ENCODE measurements at places on chromosomes 11 and 22.
A peak's percentile ranks its signal among the peaks of the same experiment; 100 is the strongest.

- DNase-seq, result no peak
Measured at GRCh38 chr22:42060489-42060888, 10.1 kb downstream of the NAGA start.

DNA sequence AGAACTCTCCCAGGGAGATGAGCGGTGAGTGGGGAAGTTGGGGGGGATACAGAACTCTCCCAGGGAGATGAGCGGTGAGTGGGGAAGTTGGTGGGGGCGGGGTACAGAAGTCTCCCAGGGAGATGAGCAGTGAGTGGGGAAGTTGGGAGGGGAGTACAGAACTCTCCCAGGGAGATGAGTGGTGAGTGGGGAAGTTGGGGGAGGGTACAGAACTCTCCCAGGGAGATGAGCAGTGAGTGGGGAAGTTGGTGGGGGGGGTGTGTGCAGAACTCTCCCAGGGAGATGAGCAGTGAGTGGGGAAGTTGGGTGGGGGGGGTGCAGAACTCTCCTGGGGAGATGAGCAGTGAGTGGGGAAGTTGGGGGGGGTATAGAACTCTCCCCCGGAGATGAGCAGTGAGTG, 186.5 kb downstream of the SHANK2 start:
- DNase-seq, result no peak

DNA sequence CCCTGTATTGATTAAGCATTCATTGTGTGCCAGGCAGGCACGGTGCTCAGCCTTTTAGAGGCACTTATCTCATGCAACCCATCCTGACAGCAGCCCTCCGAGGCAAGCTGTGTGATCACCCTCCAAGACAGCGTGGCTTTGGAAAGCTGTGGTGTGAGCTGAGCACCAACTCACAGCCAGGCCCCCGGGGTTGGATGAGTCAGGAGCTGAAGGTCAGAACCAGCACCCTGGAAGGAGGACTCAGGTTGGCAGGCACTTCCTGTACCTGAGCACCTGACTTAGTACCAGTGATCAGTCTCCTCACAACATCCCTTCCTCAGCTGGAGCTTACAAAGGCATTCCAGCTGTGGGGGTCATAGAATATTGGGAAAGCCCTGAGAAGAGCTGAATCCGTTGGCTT, 9.0 kb downstream of the PATZ1 start:
- DNase-seq, result no peak

DNA sequence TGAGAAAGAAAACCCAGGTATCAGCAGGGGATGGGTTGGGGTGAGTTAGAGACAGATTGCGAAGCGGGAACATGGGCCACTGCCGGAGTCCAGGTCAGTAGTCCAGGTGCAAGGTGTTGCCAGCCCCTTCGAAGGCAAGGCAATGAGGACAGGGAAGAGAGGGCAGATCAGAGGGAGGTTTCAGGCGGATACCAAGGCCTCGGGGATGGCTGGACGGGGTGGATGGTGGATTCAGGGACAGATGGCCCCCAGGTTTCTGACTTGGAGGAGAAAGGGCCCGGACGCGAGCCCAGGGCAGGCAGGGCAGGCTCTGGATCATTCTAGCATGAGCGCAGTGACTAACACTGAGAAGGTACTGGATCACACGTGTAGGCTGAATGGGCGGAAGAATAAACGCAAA, 25.4 kb upstream of the IGSF9B start:
- DNase-seq, result no peak

GRCh38 chr11:1747753-1748635, 2.4 kb downstream of the IFITM10 start:
- DNase-seq, result no peak

DNA sequence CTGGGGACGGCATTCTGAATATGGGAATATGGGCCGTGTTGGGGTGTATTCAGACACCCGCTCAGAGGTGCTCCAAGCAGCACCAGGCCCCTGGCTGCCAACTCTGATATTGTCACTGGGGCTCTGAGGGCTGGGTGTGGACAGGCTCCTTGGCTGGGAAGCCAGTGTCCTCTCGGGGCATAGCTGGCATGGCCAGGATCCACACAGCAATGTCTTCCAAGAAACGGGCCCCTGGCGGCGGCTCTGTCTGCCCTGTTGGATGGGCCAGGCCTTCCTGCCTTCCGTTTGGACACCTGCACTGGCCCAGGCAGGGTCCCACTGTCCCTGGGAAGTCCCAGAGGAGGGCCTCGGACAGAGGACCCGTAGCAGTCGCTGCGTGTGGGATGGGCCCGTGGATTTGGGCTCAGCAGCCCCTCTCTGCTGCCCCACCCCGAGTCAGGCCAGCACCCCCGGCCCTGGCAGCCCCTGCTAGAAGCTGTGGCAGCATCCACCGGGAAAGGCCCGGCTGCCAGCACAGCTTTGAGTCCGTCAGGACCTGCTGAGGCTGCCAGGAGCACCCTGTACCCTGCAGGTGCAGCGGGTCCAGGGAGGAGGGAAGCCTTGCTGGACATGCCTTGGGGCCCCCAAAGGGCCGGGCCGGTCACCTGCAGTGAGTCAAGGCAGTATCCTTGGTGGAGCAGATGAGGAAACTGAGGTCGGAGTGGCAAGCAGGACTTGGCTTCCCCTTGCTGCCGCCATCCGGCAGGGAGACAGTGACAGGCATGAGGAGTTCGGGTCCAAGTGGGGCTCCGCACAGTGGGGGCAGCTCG, 4.1 kb downstream of the PANX2 start:
- DNase-seq, result no peak

DNA sequence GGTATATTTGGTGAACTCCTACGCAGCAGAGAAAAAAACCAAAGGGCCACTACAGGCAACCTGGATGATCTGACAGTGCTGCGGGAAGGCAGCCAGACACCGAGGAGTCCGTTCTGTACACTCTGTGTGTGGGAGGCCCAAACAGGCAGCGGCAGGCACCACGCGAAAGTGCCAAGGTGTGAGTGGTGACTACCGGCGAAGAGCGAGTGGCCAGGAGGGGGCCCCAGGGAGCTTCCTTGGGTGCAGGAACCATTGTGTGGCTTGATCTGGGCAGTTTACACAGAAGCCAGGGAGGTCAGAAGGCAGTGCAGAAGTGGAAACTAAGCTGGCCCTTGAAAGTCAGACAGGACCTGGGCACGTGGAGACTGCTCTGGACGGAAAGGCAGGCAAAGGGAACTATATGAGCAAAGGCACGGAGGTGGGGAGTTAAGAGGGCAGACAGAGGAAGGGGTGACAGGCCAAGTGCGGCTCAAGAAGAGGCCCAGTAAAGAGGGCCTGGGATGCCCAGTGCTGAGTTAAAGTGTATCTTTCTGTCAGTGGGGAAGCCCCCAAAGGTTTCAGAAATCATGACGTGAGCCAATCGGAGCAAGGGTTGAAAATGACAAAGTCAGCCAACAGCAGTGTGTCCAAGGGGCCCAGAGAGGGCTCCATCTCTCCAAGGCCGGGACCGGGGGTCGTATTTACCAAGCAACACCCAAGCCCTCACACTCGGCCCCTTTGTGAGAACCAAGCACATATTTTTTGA, 10.6 kb downstream of the TMEM184B start:
- no peak for DNase-seq

DNA sequence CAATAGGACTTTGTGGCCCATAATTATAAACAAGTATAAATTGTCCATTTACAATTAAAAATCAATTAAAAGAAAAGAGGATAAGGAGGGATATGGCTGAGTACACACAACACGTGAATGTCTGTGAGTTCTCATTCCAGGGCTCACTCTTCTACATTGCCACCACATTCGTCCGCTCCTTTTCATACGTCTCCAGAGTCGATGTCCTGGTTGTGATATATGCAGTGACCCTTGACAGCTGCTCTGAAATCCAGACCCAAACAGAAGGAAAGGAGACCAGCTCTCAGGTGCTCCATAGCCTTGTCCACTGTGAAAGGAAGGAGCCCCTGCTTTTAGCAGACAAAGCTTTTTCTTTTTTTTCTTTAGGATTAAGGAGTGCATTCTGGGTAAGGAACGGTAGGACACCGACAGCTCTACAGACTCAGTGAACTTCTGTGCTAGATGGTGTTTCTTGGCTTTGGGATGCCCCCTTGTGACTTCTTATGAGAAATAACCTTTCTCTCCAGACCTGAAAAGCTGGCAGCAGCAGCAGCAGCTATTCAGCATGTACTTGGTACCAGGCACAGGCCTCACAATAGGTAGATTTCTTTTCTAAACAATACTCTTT, 19.7 kb upstream of the DNAJB13 start:
- no peak for DNase-seq

DNA sequence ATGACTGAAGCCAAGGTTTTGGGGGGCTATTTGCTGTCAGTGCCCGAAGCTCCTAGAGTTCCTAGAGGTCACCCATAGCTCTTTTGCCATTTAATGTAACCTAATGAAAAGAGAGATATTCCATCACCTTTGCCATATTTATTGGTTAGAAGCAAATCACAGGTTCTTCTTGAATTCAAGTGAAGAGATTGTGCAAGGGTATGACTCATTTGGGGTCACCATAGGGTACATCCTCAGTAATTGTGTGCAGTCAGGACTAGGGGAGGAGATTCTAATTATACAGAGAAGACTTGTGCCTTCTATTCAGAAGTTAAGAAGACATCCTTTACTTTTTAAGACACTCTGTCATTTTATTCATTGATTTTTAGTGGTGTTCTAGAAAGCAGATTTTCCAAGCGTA, 6.9 kb upstream of the PRAME start:
- no peak for DNase-seq

- DNase-seq, result no peak
Measured at GRCh38 chr22:36587289-36588154, 58.6 kb upstream of the EIF3D start.

DNA sequence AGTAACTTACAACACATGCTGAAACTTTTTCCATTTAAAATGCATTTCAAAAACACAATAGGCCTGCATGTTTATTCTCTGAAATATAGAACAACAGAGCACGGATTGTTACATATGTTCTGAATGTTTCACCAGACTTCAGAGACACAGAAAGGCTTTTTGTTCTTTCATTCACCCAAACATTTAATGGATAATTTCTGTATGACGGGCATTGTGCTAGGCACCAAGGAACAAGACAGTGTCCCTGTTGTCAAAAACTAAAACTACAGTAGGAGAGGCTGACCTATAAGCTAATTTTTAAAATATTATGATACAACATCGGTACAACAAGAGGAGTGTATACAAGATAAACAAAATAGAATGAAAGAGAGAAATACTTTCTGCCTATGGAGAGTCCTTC, 81.9 kb upstream of the TEAD1 start:
- no peak for DNase-seq

DNA sequence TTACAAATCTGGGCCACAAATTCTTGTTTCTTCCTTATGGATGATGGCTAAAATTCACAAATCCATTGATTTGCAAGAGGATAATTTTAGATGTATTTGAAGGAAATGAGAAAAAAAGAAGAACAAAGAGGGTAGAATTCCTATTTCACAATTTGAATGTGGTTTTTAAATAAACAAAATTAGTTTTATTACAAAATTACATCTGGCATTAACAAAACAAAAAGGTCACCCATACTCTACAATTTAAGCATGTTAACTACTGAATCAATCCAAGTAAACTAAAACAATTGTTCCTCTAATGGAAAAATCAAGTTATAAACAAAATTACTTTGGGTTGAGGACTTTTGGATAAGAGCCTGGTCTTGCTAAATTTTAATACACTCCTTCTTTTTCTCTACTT, 242.0 kb downstream of the METTL15 start:
- no peak for DNase-seq

DNA sequence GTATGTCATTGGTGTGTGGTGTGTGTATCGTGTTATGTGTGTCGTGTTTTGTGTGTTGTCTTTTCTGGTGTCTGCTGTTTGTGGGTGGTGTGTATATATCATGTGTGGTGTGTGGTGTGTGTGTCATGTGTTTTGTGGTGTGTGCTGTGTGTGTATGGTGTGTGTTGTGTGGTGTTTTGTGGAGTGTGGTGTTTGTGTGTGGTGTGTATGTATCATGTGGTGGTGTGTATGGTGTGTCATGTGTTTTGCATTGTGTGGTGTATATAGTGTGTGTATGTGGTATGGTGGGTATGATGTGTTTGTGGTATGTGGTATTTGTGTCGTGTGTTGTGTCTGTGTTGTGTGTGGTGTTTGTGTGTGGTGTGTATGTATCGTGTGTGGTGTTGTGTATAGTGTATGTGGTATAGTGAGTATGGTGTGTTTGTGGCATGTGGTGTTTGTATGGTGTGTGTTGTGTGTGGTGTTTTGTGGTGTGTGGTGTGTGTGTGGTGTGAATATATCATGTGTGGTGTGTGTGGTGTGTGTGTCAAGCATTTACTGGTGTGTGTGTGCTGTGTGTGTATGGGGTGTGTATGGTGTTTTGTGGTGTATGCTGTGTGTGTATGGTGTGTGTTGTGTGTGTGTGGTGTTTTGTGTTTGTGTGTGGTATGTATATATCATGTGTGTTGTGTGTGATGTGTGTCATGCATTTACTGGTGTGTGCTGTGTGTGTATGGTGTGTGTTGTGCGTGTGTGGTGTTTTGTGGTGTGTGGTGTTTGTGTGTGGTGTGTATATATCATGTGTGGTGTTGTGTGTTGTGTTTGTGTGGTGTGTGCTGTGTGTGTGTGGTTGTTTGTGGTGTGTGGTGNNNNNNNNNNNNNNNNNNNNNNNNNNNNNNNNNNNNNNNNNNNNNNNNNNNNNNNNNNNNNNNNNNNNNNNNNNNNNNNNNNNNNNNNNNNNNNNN, 12.7 kb downstream of the PIM3 start:
- no peak for DNase-seq

GRCh38 chr22:17281440-17281841, 62.2 kb upstream of the ADA2 start:
- DNase-seq, result peak; percentile 21

DNA sequence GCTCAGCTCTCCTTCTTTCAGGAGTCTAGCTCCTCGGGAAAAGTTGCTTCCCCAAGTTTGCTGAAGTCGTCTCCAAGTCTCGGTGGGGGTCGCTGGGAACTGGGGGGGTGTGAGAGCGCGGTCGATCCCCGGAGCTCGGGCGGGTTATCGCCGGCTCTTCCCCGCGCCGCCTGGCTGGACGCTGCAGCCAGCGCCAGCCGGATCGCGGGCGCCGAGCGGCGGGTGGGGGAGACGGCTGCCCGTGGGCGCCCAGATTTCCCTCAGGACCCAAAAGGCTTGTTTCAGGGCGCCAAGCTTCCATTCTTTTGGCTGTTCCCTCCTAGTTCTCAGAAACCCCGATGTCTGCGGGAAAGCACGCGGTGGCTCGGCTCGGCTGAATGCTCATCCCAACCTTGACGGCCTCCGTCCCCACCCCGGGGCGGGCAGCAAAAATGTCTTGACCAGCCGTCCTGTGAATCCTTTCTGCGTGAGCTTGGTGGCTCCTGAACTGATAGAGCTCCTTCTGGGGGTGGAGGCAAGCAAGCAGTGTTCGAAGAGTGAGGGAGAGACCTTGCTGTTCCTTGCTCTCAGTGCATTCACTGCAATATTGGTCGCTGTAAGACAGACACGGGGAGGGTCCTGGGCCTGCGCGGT, 1.7 kb downstream of the ZBTB16 start:
- DNase-seq, result no peak
